Activated CD4-positive, alpha-beta T cell treated with anti-CD3 and anti-CD28 coated beads, Interleukin-2, amount 10 ng/mL, durations not matched to agents 7 days and 5 days (primary cell): ENCODE measurements at places on chromosomes 12 and 14. TPM values are rescaled to one million over a fixed set of nuclear protein-coding genes. Genes with fewer than 3 reads are reported as not detected.

OR2AP1 gene
- total RNA-seq, result not detected

RNASE3 gene
- total RNA-seq, result not detected

COCH gene
- 0.33 TPM for total RNA-seq

RAD9B gene
- total RNA-seq, result 0.99 TPM

GDF3 gene
- total RNA-seq, result not detected

LRRIQ1 gene
- total RNA-seq, result not detected

CAPZA3 gene
- not detected for total RNA-seq

CALCOCO1 gene
- 54.6 TPM for total RNA-seq
